GM12891 (cell line): ENCODE measurements at places on chromosomes 13 and 19.

DNA sequence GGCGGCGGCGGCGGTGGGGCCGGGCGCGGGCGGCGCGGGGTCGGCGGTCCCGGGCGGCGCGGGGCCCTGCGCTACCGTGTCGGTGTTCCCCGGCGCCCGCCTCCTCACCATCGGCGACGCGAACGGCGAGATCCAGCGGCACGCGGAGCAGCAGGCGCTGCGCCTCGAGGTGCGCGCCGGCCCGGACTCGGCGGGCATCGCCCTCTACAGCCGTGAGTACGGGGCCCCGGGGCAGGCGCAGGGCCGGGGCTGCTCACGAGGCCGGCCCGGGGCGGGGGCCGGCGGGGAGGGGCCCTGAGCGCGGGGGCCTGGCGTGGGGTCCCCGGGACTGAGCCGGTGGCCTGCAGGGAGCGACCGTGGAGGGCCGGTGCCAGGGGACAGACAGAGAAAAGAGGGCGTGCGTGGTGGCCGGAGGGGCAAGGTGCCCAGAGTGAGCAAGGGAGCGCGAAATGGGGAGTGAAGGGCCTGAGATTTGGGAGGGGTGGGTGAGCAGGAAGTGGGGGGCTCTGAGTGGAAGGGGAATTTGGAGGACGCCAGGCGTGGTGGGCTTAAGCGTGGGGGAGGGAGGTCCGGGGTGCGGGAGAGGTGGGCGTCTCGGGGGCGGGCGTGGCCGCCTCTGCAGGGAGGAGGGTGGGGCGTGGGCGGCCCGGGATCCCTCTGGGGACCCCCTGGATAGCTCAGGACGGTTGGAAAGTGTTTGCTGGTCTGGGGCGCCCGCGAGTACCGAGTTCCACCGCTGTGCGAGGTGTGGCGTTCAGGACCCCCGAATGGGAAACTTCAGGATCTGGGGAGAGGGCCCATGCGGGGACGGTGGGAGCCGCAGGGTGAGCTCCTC, 575 bp downstream of the CARM1 start:
- no peak for DNase-seq

- no peak for DNase-seq
Observed at GRCh38 chr19:44904426-44904994, 1.1 kb upstream of the APOE start.

GRCh38 chr13:87331178-87331577, 340.0 kb upstream of the SLITRK5 start:
- no peak for DNase-seq

DNA sequence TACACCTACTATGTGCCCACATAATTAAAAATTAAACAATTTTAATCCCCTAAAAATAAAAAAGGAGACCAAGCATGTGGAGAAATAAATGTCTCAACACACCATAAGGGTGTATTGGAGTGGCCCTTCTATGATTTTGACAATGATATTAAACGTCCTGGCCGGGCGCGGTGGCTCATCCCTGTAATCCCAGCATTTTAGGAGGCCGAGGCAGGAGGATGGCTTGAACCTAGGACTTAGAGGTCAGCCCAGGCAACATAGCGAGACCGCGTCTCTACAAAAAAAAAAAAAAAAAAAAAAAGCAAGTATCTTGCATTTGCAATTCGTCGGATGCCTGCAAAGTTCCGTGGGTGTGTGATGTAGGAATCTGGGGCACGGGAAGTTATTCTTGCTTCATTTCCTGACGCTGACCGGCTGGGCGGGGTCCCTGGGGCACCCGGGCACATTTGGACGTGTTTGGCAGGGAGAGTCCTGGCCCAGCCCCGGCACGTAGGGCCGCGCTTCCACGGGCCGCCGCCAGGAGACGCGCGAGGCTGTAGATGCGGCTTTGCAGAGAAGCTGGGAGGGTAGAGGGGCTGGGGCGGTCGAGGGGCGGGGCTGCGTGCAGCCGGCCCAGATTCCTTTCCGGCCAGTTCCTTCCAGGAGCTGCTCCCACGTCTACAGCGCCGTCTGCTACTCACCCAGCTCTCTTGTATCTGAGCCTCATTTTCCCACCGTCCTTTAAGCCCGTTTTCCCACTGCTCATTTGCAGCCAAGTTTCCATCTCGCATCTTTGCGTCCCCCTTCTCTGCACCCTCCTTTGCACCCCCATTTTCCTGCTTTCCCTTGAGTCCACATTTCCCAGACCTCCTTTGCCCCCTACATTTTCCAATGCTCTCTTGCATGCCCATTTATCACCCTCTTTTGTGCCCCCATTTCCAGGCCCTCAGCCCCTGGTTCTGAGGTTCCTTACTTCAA, 2.2 kb upstream of the TSPAN16 start:
- DNase-seq, result peak; percentile 86

- no peak for DNase-seq
Observed at GRCh38 chr19:51994048-51994644, 7.5 kb upstream of the ZNF350 start.

DNA sequence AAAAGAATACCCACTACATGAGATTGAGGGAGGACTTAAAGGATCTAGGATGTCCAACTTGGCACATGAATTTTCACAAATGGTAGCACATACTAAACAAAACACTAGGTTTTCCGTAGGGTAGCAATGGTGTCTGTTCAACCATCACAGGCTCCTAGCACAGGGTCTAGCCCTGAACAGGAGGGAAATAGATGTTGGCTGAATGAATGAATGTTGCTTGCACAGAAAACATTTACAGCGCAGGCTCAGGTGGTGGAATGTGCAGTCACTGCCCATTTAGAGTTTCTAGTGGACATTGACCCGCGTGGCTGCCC, 1.9 kb upstream of the MYCBP2 start:
- no peak for DNase-seq

DNA sequence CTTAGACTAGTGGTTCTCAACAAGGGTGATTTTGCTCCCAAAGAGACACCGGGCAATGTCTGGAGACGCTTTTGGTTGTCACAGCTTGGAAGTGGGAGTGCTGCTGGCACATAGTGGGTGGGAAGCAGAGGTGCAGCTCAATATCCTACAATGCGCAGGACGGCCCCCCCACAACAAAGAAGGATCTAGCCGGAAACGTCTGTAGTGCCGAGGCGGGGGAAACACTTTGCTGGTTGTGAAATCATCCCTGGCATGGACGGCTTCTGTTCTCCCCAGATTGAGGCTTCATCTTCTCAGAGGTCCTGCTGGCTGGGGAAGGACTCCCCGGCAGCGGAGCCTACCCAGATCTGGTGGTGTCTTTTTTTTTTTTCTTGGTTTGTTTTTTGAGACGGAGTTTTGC, 13.4 kb upstream of the SYT5 start:
- DNase-seq, result no peak

GRCh38 chr19:16012552-16012951, 63.7 kb upstream of the TPM4 start:
- DNase-seq, result no peak

DNA sequence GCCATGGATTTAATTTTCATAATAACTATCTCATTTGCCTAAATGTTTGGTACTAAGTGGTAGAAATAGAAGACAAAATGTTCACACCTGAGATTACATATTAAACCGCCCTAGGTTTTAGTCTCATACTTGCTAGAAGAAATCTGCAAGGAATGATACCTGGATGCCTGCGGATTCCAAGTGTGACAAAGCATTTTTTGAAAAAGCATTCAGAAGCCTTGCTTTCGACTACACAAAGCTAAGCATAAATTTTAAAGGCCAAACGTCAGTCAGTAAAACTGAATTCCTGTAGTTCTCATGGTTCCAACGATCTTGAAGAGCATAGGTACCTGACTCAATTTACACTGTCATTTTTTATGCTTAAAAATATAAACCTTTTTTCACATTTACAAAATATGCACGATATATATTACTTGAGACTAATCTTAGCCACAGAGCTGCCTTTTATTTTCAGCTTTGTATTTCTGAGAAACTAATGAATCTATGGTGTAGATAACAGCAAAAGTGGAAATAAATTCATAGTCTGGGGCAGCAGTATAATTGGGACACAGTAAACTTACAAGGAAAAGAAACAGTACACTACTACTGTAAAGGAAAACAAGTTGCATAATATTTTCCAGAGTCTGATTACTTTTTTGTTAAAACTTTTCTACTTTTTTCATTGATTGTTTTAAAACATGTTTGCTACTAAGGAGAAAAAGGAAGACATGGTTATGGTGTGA, 1.2 kb upstream of the LRRC63 start:
- no peak for DNase-seq

DNA sequence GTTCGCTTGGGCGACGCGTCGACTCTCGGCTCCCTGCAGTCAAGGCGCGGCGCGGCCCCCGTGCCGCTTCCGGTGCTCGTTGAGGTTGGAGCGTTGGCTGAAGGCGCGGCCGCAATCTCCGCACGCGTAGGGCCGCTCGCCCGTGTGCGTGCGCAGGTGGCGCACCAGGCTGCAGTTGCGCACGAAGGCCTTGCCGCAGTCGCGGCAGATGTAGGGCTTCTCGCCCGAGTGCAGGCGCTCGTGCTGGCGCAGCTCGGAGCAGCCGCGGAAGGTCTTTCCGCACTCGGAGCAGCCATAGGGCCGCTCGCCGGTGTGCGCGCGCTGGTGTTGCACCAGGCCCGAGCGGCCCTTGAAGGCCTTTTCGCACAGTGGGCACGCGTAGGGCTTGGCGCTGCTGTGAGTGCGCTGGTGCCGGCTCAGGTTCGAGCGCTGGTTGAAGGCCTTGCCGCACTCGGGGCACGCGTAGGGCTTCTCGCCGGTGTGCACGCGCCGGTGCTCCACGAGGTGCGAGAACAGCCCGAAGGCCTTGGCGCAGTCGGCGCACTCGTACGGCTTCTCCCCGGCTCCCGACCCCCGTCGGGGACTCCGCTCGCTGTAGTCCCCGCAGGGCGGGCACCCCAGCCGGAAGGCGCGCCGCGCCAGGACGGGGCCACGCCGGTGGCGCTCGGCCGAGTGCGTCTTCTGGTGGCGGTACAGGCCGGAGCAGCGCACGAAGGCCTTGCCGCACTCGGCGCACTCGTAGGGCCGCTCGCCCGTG, 5.3 kb upstream of the ZNF497 start:
- DNase-seq, result no peak

DNA sequence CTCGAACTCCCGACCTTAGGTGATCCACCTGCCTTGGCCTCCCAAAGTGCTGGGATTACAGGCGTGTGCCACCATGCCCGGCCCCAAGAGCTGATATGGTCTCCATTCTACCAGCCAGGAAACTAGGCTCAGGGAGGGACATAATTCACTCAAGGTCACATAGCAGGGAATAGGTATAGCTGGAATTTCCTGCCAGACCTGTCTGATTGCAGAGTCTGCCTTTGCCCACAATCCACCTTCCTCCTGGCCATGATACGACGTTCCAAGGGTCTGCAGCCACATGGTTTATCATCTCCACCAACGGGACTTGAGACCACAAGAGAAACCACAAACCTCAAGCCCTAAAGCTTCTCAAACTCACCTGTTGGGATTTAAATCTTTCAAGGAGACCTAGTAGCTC, 32.0 kb downstream of the ZNRF4 start:
- DNase-seq, result no peak

DNA sequence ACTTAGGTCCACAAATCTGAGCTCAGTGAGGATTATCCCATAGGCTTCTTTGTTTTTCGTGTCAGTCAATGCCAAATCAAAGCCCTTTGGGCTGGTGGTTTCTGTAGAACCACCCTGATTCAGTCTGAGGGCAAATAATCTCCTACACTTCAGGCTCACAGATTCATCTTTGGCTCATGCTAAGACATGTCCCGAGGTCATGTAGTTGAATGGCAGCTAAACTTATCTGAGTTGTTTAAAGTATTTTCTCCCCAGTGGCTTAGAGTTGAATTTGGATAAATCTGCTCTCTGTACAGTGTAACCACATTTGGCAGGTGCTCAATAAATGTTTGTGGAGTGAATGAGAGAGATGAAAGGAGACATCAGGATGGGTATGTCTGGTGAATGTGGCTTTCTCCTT, 13.1 kb upstream of the SLC25A42 start:
- DNase-seq, result no peak

DNA sequence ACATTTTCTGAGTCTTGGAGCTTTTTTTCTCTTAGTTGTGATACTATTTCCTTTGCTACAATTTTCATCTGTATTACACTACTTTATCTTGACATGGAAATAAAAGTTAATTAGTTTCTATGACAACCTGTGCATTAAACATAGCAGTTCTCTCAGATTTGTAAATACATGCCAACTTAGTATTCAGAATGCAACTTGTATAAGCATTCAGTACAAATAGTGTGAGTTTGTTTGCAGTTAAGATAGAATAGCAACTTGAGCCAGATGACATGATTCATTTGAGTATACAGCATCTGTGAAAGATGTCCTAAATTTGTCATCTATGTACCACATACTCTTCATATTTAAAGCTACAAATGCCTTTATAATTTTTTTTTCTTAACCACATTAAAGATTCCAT, 98.1 kb downstream of the DACH1 start:
- no peak for DNase-seq

GRCh38 chr13:108322206-108322824, 52.8 kb downstream of the TNFSF13B start:
- DNase-seq, result no peak

DNA sequence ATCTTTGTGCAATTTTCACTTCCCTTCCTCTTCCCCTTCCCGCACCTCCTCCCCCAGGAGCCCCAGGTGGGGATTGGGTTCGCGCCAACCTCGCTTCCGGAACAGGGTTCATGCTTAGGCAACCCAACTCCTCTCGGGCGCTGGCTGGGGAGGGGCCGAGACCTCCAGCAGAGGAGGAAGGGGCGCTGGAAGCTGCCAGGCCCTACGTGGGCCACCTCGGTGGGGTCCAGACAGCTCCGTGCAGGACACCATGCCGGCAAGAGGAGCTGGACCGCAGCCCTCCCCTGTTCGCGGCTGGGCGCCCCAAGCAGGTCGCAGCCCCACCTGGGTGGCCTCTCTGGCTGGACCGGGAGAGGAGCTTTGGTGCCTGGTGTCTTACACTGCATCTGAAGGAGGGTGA, 91.1 kb downstream of the SPACA7 start:
- no peak for DNase-seq

GRCh38 chr13:109058087-109058486, 428.7 kb downstream of the MYO16 start:
- DNase-seq, result no peak

DNA sequence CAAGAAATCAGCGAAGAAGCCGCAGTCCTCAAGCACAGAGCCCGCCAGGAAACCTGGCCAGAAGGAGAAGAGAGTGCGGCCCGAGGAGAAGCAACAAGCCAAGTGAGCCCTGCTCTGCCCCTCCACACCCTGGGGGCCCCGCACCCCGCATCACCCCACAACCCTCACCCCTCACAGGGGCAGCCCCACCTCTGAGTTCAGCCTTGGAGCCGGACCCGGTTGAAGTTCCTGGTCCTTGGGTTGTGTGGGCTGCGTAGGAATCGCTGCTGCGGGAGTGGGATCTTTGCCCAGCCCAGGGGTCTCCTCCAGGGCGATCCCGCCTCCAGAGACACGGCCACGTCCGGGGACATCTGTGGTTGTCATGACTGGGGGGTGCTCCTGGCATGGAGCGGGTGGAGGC, 22.0 kb downstream of the PLIN4 start:
- DNase-seq, result no peak

DNA sequence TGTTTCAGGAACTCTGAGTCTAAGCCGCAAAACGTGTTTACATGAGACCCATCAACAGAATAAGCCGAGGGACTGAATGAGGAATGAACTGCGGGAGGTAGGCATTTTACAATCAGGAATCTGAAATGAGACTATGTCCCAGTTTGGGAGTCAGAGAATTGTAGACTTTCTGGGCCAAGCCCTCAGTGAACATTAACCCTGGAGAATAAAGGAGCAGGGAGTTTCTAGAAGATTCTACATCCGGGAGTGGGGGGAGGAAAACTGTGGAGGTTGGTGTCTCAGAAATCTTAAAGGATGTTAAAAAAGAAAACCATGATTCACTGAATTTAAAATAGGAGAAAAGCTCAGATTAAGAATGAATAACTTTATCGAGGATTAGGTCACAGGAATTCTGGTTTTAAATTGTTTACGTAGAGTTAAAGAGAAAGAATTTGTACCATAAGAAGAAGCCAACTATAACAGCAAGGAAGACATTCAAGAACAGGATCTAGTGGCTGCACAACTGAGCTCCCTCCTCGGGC, 18.5 kb downstream of the RFX2 start:
- DNase-seq, result no peak
